SIG-M5 (cell line): ENCODE measurements at places on chromosomes 4 and X.

DNA sequence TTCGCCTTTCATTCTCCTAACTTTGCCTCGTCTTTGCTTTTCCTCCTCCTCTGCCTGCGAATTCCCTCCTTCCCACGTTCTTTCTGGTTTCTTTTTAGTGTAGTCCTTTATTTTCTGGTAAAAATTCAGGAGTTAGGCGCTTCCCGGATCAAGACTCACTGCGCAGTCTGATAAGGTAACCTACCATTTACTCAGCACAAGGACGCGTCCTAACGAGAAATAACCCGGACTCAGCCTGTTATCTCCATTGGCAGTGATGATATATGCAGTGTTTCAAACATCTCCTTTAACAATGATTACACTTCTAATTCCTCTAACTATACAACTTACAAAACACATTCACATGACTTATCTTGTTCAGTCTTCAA lies 357 bp upstream of the ETNPPL start:
- DNase-seq = no peak

GRCh38 chrX:23201706-23202105 lies 132.9 kb upstream of the PTCHD1 start:
- no peak for DNase-seq

DNA sequence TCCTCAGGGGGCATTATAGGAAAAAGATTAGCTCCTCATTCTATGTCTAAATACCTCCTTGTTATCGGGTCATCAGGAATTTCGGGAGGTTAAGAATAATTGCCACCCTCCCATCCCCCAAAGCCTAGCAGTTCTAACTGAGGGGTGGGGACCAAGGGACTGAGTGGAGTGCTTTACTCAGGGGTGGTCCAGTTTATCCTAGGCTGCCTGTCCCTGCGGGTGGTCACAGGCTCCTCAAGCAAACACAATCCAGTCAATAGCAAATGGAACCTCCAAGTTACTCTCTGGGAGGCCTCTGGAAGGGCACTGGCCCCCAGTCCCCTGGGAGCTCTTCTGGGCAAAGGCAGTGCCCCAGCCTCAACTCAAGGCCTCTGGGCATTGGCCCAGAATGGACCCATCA lies 6.7 kb downstream of the ELF4 start:
- DNase-seq = no peak

DNA sequence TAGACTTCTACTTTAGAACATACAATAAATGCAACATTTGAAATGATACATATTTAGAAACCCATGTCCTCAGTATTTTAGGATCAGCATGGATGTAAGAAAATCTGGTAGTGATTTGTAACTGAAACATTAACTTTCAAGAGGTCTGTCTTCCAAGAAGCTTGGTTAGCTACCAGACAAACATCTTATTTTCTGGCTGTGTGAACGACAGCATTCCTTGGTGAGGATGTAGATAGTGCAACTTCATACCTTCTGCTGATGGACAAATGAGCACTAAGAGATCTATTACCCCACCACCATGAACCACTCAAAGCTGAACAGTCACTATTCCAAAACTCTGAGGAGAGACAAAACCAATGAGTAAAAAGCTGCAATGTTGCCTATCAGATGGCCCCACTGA lies 212.7 kb downstream of the FBXW7 start:
- DNase-seq = no peak

GRCh38 chr4:54231768-54232688 lies 2.9 kb downstream of the PDGFRA start:
- DNase-seq = no peak

GRCh38 chrX:39016556-39016955 lies 215.3 kb downstream of the MID1IP1 start:
- no peak for DNase-seq

GRCh38 chr4:9762823-9763475 lies 18.5 kb upstream of the DRD5 start:
- peak; percentile 45 for DNase-seq

DNA sequence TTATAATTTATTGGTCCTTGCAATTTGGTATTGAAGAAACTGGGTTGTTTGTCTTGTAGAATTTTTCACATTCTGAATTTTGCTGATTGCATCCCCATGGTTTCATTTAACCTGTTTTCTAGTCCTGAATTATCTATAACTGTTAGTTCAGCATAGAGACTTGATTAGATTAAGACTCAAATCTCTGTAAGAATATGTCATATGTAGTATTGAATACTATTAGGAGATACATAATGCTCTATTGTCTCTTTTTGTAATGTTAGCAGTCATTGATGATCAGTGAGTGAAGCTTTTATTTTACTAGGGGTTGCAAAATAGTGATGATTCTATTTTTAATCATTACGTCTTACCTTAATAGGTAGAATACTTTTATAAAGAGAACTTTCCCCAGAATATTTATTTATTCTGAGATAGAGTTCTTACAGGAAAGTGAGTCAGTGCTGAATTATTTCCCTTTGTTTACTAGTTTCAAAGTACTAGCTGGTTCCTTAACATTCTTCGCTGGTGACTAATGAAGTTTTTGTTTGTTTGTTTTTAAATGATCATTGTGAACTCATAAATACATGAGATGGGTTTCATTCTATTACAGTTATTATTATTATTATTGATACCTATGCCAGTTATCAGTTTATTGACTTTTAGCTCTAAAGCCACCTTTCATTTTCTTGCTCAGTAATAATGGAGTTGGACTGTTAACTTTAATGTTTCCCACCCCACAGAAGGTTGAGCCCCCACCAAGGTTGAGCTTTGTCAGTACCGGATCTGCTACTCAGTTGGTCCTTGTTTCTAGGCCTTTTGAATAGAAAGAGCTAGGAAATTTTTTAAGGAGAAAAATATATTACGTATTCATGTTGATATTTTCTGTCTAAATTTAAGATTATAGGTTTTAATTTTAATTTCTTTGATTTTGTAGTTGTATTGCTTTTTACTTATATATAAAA lies 102.3 kb downstream of the LARP1B start:
- no peak for DNase-seq

- DNase-seq = no peak
Observed at GRCh38 chr4:41432881-41433280, 105.1 kb upstream of the LIMCH1 start.

DNA sequence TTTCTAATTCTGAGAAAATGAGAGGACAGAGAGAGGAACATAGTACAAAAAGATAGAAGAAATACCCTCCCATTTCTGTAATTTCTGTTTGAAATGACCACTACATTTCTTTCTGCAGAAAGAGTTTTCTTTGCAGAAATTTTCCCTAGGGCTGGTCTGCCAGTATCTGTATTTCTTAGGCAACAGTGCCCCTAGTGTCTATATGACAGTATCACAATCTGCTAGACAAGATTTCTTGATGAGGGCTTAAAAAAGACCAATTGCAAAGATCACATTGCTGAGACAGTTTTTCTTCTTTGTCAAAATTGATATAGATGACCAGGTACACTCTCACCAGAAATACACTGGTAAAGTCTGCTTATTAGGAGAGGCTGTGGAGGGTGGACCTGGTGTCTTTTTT lies 81.0 kb upstream of the ZDHHC15 start:
- DNase-seq = no peak

- DNase-seq = no peak
Observed at GRCh38 chr4:29079260-29079659, 1640.9 kb upstream of the PCDH7 start.
